ENCODE measurements at places on chromosomes 11 and 22.

GRCh38 chr22:24134090-24134846 lies 47.0 kb upstream of the SUSD2 start:
- peak; percentile 65 for DNase-seq

DNA sequence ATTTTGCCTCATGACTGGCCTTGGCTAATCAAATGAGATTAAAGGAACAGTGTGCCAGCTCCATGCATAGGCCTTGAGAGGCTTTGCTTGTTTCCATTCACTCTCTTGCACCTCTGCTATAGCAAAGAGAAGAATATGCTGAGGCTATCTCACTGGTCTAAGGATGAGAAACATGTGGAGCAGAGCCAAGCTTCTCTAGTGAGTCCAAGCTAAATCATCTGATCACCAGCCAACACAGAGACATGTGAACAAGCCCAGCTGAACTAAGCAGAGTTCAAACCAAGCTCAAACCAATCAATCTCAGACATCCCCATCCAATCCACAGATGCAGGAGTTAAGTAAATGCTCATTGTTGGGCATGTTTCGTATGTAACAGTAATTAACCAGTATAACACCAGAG lies 69.4 kb upstream of the API5 start:
- no peak for DNase-seq

DNA sequence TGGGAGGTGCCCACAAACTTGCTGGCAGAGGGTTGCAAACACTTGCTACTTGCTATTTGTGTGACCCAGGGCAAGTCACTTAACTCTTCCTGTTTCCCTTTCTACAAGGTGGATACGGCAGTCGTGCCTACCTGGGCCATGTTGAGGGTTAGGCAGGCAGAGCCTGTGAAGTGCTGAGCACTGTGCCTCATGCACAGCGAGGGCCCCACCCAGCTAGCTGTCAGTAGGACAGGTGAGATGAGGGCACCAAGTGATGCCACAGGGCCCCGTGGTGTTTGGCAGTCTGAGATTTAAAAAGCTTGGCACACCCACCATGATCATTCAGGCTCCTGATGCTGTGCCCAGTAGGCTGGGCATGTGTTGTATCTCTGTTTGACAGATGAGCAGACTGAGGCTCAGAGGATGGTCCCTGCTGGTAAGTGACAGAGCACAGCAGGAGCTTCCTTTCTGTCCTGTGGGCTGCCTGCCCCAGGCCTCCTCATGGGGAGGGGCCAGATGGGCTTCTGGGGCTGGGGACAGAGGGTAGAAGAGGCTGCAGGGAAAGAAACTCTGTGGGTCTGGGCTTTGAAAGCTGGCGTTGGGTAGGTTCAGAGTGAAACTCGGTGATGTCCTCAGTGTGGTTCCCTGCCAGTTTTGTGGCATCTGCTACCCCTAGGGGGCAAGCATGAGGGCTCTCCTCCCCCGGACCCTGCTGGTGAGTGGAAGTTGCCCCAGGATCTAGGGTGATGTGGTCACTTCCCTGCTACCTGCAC lies 59.3 kb downstream of the TSPAN18 start:
- DNase-seq: peak; percentile 36

GRCh38 chr11:83545494-83546260 lies 259.5 kb upstream of the CCDC90B start:
- DNase-seq: no peak

DNA sequence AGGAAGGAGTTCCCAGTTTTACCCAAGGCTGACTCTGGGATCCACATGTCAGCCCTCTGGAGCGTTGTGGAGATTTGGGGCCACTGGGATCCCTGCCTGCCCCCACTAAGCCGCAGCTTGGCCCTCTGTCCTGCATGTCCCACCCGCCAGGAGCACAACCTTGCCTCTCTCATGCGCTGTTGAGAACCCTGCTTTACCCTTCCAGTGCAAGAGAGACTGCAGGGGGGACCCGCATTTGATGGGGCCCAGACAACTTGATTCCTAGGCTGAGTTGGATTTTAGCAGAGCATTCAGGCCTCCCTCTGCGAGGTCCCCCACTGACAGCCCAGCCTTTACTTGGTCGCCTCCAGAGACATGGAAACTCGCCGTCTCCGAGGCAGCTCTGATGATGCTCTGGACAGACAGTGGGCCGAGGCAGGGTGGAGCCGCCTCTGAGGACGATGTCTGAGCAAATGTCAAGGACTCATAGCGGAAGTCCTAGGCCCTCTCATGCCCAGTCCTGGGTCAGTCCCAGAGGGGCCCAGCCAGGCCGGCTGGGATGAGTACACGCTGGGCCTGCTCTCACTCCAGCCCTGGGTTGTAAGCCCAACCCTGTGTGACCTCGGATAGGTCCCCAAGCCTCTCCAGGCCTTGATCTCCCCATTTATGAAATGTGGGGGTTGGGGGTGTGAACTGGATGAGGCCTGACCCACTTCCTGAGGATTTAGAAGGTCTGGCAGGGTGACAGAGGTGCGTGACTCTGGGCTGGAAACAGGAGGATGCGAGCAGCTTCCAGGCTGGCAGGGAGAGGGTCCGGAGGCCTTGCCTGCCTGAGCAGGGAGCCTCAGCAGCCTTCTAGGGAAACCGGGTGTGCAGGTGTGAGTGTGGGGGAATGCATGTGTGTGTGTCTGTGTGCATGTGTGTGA lies 630 bp downstream of the CD5 start:
- DNase-seq: no peak

DNA sequence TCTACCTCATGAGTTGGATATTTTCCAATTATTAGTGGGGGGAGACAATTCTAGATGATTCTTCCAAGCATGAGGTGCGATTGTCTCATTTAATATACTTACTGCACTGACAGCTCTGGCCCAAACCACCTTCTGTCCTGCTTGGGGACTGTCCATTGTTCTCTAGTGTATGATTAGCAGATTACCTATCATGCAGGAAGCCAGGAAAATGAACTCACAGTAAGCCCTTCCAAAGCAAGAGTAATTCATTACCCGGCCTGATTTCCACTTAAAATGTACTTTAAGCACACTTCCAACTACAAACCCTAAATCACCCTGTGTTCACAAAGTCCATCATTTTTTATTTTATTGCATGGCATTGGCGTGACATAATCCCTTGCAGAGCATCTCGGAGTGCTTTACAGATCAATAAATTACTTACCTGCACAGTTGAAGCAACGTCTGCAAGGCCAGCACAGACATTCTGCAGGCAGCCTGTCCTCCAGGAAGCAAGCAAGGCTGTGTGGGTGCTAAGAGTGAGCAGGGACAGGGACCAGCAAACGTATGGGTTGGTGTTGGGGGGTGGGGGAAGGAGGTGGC lies 838.2 kb downstream of the NTM start:
- DNase-seq: no peak

DNA sequence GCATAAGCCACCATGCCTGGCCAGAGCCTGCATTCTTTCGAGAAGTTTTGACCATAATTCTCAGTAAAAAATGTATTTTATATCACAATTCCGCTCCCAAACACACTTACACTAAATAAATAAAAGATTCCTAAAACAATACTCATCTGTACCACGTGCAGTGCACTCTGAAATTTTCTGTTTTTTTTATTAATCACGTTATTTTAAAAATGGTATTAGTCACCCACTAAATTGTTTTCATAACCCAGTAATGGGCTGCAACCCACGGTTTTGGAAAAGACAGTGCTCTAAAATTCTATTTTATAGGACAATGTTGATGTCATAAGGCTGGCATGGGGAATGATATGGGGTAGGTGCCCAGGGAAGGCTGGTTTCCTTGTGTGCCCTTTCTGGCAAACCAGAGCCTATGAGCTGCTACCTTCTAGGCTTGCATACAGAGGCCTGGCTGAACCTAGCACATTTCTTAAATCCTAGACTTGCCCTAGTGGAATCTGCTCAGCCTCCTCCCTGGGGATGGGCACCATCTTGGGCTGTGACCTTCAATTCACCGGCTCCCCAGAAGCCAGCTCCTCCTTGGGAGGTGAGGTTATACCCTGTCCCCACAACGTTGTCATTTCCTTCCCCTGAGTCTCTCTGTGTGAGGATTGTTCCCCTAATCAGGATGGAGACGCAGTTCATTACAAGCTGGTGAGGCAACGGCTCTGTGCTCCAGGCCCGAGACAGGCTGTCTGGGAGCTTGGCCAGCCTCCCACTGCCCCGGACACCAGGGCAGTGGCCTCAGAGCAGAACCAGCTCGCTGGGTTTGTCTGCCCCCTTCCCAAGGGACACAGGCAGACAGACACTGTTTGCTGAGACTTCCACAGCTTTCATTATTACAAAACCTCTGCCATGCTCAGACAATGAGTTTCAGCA lies 116.5 kb upstream of the NAV2 start:
- no peak for DNase-seq

DNA sequence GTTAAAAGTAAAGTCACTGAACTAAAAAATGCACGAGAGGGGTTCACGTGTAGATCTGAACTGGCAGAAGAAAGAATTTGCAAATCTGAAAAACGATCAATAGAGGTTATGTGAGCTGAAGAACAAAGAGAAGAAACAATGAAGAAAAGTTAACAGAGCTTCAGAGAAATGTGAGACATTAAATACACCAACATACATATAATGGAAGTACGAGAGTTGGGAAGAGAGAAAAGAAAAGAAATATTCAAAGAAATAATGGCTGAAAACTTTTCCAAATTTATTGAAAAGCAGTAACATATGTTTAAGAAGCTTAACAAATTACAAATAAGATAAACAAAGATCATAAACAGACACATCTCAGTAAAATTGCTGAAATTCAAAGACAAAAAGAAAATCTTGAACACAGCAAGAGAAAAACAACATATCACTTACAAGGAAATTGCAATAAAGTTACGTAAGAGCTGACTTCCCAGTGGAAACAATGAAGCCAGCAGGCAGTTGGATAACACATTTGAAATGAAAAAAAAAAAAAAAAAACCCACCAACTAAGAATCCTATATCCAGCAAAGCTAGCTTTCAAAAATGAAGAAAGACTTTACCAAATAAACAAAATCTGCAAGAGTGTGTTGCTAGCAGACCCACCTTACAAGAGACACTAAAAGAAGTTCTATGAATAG lies 56.8 kb downstream of the EMSY start:
- peak; percentile 5 for DNase-seq

DNA sequence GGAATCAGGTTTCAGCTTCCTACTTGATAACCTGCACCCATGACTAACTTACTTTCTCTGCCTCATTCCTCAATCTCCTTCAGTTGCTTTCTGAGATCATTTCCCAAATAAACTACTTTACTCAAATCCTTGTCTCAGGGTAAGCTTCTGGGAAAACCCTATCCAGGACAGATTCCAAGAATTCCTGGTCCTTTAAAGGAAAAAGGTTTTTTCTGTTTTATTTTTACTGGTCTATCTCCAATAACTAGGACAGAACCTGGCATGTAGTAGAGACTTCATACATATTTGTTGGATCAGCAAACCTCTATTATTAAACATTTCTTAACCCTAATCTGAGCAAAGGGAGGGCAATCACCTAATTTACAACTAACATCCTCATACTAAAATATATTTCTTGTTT lies 910.5 kb upstream of the CHORDC1 start:
- no peak for DNase-seq

GRCh38 chr11:10878408-10879214 lies 20.8 kb upstream of the ZBED5 start:
- peak; percentile 89 for DNase-seq

- DNase-seq: no peak
These were observed 453 bp upstream of the MAFF start for GRCh38 chr22:38201371-38201710.

All from suppressor macrophage treated with lipopolysaccharide for 1 hour (primary cell).